A172 (cell line): ENCODE measurements at places on chromosomes 3 and 15.

DNA sequence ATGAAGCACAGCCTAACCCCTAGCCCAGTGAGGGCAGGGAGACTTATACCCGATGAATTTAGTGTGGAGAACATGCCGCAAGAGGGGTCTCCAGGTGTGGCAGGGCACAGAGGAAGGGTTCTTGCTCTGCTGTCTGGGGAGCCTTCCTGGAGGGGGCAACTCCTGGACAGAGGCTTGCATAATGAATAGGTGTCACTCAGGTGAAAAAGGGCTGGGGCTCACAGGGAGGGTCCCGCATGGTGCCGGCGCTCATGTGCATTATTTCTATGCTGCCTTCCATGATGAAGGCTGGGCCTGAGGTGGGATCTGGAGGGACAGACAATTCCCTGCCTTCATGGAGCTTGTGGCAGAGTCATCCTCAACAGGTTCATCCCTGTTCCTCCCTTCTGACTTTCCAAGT lies 51.5 kb downstream of the ITGA11 start:
- no peak for DNase-seq

- DNase-seq: peak; percentile 22
Measured at GRCh38 chr3:114274929-114275328, 18.9 kb upstream of the TIGIT start.

GRCh38 chr3:148330542-148330941 lies 367.2 kb upstream of the AGTR1 start:
- no peak for DNase-seq

- DNase-seq: no peak
Measured at GRCh38 chr3:41708176-41708575, 253.7 kb downstream of the ULK4 start.

DNA sequence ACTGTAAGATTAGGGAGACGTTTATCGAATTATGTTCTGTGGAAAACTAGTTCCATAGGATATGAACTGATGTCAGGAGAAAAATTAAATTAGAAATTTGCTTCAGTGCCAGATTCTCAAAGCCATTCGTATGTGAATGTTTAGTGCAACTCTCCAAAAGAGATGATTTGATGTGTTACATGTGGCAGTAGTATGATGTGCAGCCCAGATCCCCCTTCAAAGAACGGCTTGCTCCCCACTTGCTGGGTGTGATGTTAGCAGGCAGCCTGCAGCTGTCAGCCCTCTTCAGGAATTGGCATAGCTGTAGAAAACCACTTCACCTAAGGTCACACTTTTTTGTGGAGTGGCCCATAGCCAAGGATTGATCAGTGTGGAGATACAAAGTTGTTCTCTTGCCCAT lies 127.0 kb upstream of the CCDC54 start:
- DNase-seq: no peak

DNA sequence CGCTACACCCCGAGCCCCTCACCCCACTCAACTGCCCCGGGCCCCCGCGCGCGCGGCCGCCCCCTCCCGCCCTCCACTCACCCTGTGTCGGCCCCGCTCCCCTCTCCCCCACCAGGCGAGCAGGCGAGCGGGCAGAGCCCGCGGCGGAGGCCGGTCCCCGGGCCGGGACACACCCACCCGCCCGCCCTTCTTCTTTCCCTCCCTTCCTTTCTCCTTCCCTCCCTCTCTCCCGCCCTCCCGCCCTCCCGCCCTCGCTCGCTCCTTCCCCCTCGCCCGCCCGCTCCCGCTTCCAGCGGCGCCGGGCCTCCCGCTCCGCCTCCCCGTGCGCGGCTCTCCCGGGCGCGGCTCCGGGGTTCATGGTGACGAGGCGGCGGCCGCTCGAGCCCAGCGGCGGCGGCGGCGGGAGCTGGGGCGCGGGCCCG lies at the start of gene CTDSPL:
CTDSPL (plus strand) TSS at position 261 of the 422 bp plus-strand sequence. CDS start 320 bp downstream, outside the sequence.
- DNase-seq: no peak

GRCh38 chr3:105260385-105260784 lies 106.3 kb upstream of the ALCAM start:
- DNase-seq: peak; percentile 40

GRCh38 chr3:148202386-148202785 lies 495.3 kb upstream of the AGTR1 start:
- no peak for DNase-seq

- no peak for DNase-seq
Measured at GRCh38 chr3:134903837-134904236, 108.8 kb downstream of the EPHB1 start.

DNA sequence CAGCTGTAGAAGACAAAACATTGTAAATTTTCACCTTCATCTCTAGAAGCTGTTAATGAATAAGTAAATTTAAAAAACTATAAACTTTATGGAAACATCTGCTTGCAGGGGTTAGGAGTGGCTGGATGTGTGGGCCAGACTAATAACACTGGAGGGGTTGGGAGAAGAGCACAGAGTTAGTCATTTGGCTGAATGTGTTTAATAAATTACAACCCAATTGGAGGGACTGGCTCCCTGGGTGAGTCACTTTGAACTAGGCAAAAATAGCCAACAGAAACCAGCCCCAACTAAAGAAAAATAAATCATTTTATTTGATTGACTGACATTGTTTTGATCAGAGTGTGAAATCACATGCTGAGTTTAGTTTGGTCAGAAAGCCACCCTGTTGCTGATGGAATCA lies 21.8 kb downstream of the DGKG start:
- peak; percentile 32 for DNase-seq

- no peak for DNase-seq
Measured at GRCh38 chr3:204102-204501, 7.5 kb downstream of the CHL1 start.

DNA sequence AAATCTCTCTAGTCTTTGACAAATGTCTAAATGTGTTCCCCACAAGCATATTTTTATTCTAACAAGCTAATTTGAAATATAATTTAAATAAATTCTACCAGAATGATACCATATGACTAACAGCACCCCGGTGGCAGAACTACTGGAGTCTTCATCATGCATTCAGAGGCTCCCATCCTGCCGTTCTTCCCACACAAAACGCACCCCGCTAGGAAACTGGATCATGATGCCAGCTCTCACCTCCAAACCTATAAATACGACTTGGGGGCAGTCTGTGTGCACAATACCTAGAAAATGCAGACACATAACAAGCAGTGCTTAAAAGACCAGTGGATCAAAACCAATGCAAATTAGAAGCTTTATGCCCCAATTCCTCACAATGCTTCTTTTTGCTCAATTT lies 8.5 kb downstream of the HOMER2 start:
- DNase-seq: no peak

- no peak for DNase-seq
Measured at GRCh38 chr3:10992943-10993728, 588 bp downstream of the SLC6A1 start.

DNA sequence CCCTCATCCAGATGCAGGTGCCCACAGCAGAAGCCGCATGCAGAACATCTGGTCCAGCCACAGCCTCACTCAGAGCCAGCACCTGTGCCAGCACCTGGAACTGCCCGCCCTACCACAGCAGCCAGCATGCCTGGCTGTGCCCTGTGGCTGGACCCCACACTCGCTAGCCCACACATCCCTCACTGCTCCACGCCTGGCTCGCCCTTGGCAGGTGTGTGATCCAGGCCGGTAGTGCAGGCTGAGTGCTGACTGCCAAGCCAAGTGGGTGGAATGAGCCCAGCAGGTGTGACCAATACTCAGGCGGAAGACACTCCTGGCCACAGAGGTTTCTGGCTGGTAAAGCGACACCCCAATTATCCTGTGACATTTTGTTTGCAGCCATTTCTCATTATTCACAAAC lies 162.4 kb upstream of the ROBO1 start:
- no peak for DNase-seq

- no peak for DNase-seq
Measured at GRCh38 chr3:78988324-78988723, 779.5 kb downstream of the ROBO1 start.

GRCh38 chr15:85094685-85095084 lies 113.0 kb downstream of the PDE8A start:
- no peak for DNase-seq

DNA sequence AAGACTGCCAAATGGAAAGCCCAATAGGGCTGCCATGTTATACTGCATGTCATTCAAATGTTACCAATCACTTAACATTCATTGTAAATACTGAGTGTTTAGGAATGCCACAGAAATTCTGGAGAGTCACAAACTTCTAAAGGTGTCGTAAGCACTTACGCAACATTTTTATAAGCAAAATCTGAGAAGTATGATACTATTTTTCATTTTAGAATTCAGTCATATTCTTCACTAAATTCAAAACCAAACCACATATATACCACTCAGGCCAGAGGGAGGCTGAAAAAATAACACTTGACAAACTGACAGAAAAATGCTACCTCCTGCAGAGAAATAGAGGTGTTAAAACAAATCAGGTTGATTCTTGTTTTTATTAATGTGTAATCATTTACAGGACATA lies 89.8 kb downstream of the THBS1 start:
- no peak for DNase-seq

DNA sequence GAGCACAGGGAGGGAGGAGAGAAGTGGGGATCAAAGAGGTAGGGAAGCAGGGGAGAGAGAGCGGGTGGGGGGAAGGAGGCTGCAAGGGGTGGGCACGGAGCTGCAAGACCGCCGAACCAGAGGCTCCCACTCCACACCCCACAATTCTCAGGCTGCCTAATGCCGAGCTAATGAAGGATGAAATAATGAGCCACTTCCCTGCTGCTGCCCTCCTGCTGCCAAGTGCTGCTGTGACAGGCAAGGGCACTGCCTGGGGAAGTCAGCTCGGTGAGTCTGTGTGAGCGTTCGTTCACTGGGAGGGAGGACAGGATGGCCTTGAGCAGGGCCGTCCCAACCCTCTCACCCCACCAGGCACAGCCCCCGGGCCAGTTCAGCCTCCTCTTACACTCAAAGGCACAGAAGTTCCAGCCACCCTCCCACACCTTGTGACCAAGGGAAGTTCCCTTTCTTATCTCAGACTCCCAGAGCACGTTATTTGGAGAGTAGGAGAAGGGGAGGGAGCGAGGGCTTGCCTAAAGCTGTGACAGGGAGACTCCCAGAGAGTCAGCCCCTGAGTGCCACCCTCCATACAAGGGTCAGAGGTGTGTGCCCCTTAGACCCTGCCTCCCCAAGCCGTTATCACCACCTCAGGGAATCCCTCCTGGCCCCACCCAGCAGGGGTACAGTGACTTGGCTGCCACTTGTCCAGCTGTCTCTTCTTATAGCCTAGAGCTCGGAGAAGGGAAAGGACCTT lies 12.4 kb downstream of the GLYCTK start:
- peak; percentile 68 for DNase-seq

DNA sequence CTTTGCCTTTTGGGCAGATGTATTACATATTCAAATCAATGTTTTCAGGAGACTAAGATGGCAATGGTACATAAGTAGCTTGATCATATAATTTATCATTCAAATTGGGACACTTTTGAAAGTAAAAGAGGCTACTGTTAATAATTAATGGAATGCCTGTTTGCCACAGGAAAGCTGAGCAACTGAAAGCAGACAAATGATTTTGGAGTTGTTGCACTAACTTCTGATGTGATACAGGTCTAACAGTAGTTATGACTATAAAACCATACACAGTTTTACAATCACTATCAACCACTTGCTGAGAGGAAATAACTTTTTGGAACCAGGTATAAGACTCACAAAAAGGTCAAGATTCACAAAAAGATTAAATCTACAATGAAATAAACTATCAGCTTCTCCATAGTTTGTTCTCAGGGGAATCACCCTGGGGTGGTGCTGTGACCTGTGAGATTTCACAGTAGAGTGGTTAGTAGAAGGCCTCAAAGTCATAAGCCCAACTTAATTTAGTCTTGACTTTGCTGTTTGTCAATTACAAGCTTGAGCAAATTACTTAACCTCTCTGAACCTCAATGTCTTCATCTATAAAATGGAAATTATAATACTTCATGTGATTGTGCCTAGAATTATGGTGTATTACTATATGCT lies 42.7 kb downstream of the HHLA2 start:
- DNase-seq: no peak

DNA sequence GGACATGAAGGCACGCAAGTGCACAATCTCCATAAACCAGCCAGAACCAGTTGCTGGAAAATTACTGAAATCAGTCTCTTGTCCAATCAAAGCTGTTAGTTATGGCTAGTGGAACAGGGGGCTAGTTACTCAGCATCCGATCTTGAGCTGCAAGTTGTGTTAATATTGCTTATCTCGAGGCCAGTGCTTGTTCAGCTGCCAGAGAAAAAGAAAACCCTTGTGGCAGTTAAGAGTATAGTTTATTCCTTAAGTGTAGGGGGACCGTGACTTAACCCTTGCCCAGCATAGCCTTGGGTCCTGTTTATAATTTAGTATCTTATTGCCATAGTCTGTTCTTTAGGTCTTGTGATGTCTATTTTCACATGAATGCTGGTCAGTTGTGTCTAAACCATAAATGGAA lies 268.5 kb downstream of the CD47 start:
- DNase-seq: no peak

- no peak for DNase-seq
Measured at GRCh38 chr3:67006460-67006859, 8.4 kb downstream of the KBTBD8 start.

GRCh38 chr15:67175643-67176071 lies 78.8 kb downstream of the AAGAB start:
- DNase-seq: peak; percentile 32

DNA sequence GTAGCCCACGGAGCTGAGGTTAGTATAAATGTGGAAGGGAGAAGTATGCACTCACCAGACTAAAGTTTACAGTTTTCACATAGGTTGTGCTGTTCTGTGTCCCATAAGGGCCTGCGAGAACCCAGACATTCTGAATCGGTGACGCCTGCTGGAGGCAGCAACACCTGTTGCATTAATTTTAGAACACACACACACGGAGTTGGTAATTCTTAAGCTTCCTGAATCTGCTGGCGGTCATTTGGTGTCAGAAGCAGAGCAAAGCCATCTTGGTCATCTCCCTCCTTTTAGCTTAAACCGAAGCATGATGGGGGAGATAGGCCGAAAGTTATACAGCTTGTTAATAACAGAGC lies 41.1 kb upstream of the AP3B2 start:
- DNase-seq: peak; percentile 5

DNA sequence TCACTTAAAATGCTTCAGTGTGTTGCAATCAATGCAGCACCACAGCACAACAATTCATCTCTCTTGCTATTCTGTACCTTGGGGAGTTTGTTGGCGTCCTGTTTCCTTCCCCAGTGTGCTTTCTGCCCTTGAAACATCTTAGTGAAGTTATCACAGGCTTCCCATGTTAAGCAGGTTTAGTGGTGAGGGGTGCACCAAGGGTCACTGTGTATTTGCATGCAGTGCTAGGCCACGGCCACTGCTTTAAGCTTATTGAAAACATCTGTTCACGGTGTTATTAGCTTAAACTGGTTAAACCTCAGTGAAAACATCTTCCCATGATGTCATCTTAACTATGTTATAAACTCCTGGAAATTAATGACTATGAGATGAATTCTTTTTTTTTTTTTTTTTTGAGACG lies 217.3 kb upstream of the GOLIM4 start:
- DNase-seq: no peak

GRCh38 chr3:16303037-16303575 lies 38.1 kb downstream of the OXNAD1 start:
- no peak for DNase-seq

DNA sequence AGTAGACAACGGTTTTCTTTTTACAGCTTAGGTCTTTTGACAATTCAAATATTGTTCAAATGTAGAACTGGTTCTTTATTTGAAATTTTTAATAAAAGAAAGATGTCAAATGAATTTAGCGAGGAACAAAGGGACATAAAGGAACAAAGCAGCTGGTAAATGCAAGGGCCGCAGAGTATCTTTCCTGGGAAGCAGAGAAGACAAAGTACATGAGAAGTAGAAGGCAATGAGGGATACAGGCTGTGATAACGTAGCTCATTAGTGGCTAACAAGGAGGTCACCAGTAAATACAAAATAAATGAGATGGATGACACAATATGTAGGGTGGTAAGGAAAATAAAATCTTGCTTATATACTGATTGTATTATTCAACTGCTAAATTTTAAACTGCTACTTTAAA lies 762.8 kb downstream of the VGLL3 start:
- DNase-seq: no peak
